ENCODE measurements at places on chromosomes 2 and 18. TPM values are rescaled to one million over a fixed set of nuclear protein-coding genes. Genes with fewer than 3 reads are reported as not detected.
A peak's percentile ranks its signal among the peaks of the same experiment; 100 is the strongest.

SLC19A3 gene
- total RNA-seq = 0.14 TPM

DNA sequence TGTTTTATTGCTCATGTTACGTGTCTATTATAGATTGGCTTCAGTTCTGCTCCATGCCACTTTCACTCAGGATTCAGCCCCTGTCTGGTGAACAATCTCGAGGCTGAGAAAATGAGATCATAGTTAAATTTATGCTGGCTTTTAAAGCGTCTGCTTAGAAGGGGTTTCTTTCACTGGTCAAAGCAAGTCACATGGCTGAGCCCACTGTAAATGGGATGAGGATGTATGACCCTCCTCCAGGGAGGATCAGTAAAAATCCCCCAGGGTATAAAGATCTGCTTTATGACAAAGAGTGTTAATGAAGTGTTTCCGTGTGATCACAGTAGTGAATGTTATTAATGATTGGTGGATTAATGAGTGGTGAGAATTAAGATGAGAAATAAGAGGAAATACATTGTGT is 6.2 kb upstream of the PLCL1 start:
- no peaks in the 10 kb centered on the region for H3K4me1 ChIP-seq
- no peak for DNase-seq
- no peak overlapping the region for H3K27ac ChIP-seq
- H3K27me3 ChIP-seq = peaks cover 12% of the 10 kb centered on the region
- no peak overlapping the region for H3K4me3 ChIP-seq
- H3K36me3 ChIP-seq = no peaks in the 10 kb centered on the region

DNA sequence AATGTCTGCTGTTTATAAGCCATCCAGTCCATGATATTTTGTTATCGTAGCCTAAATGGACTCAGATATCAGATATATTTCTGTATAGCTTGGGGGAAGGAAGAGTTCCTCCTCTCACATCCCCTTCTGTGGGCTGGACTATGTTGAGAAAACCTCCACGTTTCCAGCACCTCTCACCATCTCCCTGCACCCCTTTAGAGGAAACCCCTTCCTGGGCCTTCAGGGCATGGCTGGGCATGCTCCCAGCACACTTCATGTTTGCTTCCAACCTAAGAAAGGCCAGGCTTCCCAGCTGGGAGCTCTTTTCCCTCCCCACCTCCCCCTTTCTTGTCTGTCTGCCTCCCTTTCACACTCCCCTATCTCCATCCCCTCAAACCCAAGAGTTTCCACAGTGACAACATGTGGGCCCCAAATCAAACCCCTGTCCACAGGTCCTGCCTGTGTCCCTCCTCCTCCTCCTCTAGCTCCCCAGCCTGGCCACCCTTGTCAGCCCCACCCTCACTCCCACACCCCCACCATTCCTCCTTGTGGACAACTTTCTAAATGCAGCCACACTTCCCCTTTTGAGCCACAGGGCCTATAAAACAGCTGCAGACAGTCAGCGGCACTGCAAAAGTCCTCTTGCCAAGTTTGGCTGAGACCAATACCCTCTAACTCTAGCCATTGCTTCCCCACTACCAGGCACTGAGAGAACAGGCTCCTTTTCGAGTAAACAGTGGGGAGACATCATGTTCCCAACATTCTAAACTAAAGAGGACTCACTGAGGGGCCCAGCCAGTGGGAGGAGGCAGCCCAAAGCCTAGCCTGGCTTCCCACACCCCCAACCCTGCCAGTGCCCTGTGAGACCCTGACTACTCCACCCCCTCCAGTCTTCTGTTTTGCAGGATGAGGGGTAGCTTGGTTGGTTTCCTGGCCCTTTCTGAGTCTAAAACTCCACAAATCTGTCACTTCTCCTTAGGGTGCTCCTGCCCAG is 120.5 kb downstream of the ZFP36L2 start:
- no peaks in the 10 kb centered on the region for H3K27me3 ChIP-seq
- H3K27ac ChIP-seq = no peak overlapping the region
- H3K4me1 ChIP-seq = peaks cover 19% of the 10 kb centered on the region
- DNase-seq = no peak

DNA sequence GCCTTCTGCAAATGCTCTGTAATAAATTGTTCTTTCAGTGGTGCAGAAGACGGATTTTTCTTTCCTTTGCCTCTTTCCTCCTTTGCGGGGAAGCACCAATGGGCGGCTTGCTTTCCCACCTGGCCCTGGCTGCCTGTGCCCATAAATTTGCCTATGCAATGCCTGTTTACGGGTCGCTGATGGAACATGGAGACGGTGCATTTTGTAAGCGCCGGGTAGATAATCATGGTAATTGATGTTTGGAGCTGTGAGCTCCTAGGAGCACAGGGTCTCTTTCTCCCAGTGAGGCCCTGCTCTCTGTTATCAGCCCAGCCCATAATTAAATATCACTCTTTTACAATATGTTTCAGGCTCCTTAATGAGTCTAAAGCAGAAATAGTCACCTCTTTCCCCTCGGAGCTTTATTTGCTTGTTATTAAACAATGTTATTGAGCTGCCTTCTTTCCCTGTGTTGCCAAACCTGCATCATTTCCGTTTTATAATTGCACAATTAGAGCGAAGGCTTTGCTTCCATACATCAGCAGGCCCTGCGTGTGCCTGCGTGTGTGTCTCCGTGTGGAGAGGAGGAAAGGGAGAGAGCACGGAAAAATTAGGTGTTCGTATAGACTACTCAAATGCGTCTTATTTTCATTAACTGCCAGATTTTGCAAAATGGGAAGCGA is 437.4 kb upstream of the POU3F3 start:
- H3K27ac ChIP-seq = no peak overlapping the region
- no peaks in the 10 kb centered on the region for H3K27me3 ChIP-seq
- H3K36me3 ChIP-seq = no peaks in the 10 kb centered on the region
- H3K4me3 ChIP-seq = no peak overlapping the region
- no peak for DNase-seq

DNA sequence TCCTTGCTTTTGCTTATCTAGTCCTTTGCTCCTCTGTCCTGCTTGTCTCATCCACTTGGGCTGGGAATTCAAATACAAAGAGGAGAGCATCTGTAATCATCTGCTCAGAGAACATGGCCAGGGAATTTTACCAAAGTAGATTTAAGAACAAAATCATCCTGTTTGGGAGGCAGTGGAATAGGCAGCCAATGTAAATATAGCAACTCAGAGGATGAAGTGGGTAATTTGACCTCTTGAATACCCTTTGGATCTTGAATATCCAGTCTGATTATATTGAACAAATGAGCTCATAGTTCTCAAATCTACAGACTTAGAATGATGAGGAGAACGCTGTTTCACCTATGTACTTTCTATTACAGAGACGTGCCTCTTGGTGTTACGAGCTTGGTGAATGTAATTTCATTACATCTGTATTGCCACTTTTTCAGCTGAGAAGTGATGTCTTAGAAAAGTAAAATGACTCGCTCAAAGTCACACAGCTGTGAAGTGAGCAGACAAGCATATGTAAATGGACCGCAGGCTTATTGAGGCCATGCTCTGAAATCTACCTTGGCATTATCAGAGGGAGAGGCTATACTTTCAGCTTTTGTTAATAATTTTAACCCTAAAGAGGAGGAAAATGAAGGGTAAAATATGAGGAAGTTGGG is 266.3 kb downstream of the MTX2 start:
- no peaks in the 10 kb centered on the region for H3K4me1 ChIP-seq
- no peak overlapping the region for H3K4me3 ChIP-seq
- no peak overlapping the region for H3K27ac ChIP-seq
- peaks cover 2% of the 10 kb centered on the region for H3K27me3 ChIP-seq
- peak; percentile 63 for DNase-seq
- H3K36me3 ChIP-seq = no peaks in the 10 kb centered on the region
